ENCODE measurements at places on chromosomes 4 and X. TPM values are rescaled to one million over a fixed set of nuclear protein-coding genes. Genes with fewer than 3 reads are reported as not detected.

GRCh38 chr4:142408003-142408441 is 438.1 kb downstream of the INPP4B start:
- no peak for DNase-seq

GRCh38 chr4:71009086-71009485 is 15.6 kb downstream of the DCK start:
- DNase-seq: no peak

The CCNB3 gene
- 1.4 TPM for polyA plus RNA-seq

The SPATA18 gene
- 1.4 TPM for polyA plus RNA-seq

GRCh38 chr4:82802911-82803310 is 4.3 kb upstream of the SCD5 start:
- DNase-seq: no peak

GRCh38 chr4:22427675-22428074 is 88.2 kb downstream of the ADGRA3 start:
- DNase-seq: no peak

DNA sequence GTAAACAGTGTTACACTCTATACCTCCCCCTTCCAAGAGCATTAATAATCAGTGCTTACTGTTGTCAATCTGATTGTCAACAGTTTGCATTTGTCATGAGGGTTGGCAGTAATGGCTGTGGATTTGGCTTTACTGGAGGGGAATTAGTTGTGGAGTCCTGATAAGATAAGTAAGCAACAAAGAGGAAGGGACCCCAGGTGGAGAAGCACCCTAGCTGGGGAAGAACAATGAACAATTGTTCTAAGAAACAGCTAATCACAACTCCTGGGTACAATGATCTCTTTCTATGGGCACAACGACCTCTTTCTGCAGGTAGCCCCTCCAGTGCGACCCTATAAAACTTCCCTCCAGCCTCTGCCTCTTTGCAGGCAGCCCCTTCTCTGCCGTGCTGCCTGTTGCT is 53.2 kb upstream of the CDKN2AIP start:
- no peak for DNase-seq

DNA sequence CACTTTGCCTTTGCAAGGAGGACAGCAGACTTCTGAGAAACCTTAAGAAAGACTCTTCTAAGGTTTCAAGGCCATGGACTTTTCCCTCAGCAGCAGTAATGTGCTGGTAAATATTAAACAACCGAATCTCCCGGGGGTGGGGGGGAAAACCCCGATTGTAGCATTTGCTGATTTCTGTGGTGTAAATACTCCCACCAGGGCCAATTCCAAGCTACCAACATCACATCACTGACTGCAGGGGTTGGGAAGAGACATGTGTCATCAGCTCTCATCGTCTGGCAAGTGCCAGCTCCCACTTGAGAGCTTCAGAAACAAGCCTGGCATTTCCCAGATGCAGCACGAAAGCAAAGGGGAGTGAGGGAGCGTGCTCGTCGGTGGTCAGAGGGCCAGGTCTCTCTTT is 101.2 kb downstream of the BCOR start:
- no peak for DNase-seq

DNA sequence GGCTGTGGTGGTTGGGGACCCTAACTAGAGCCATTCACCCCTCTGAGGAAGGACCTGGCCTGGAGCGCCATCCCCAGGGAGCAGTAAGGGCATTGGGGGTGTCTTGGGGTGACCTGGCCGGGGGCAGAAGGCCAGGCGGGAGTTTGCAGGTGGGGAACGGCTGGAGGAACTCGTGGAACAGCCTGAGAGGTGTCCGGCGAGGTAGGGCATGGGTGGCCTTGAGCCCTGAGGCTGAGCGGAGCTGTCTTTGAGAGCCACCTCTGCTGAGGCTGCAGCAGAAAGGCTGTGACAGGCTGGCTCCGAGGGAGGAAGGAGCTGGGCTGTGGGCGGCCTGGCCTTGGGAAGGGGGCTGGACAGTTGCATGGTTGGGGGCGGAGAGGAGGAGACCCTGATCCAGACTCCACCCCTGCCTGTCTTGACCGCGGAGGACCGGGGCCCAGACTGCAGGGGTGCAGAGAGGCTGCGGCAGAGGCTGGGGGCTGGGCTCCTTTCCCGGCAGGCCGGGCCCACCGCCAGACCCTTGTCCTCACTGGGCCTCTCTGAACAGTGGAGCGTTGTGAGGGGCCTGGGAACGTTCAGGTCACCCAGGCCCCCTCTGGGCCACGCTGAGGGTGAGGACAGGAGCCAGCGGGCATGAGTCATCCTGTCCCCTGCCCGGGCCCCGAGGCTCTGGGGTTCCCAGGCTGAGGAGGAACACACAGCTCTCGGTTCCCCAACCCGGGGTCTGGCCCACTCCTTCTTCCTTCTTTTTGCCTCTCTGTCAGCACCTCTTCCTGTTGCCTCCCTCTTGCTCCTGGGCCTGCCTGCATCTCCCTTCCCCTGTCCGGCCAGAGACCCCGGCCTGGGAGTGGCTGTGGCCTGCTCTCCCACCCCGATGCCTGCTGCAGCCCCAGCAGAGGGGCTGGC is 8.1 kb downstream of the SH3BP2 start:
- peak; percentile 63 for DNase-seq

- DNase-seq: no peak
Observed at GRCh38 chr4:88527787-88528186, 4.2 kb upstream of the PYURF start.

The UCP1 gene
- 0.18 TPM for polyA plus RNA-seq

The NHSL2 gene
- 8.5 TPM for polyA plus RNA-seq

The FTHL17 gene
- polyA plus RNA-seq: not detected

The MPP1 gene
- polyA plus RNA-seq: 40.1 TPM

The ADAMTS3 gene
- polyA plus RNA-seq: 9.8 TPM

The BEX3 gene
- 591 TPM for polyA plus RNA-seq

- no peak for DNase-seq
Observed at GRCh38 chrX:154548028-154548316, 552 bp downstream of the IKBKG start.

The RASL11B gene
- 47.6 TPM for polyA plus RNA-seq

The CXCR3 gene
- polyA plus RNA-seq: 0.10 TPM

The AMTN gene
- polyA plus RNA-seq: not detected

The GAGE12J gene
- polyA plus RNA-seq: not detected

GRCh38 chr4:111652236-111652635 is 493.0 kb upstream of the FAM241A start:
- no peak for DNase-seq

DNA sequence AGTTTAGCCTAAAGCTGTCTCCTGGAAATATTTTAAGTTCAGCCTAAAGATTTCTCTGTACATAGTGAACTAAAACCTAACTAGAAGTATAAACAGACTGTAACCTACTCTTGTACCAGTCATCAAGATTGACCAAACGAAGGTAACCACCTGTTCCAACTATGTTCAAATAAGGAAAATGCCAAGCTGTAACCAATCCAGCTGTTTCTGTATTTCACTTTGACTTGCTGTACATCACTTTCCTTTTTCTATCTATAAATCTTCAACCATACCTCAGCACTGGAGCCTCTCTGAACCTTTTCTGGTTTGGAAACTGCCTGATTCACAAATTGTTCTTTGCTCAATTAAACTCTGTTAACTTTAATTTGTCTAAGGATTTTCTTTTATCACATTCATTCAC is 3.1 kb upstream of the CYSLTR1 start:
- DNase-seq: no peak

DNA sequence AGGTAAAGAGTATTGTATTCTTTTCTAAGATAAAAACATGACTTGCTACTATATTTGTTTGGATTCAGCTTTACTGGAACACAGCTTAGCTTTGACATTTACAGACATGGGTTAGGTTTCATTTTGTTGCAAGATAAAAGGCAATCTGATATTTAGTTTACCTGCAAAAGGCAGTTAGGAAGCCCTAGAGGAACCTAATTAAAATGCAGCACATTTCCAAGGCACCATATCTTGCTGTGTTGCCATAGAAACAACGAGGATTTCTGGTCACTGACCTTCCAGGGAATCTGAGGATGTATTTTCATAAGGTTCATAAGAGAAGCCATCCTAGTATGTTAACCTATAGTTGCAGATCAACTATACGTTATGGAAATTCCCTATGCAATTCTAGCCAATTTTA is 116.0 kb downstream of the SNCA start:
- no peak for DNase-seq

DNA sequence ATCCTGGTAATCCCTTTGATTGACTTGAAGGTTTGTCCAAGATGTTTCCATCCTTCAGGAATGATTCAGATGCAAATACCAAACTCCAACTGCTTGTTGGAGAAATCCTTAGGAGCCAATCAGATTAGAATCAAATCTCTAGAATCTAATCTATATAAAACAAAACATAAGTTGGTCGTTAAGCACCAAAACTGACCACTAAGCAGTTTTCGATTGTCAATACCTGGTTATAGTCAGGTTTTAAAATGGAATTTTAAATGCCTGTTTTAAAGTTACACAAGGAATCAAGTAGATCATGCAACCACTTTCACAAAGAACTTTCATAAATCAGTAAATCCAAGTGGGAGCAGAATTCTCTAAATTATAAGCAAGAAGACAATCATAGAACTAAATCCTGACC is 236.1 kb downstream of the PARM1 start:
- DNase-seq: no peak

DNA sequence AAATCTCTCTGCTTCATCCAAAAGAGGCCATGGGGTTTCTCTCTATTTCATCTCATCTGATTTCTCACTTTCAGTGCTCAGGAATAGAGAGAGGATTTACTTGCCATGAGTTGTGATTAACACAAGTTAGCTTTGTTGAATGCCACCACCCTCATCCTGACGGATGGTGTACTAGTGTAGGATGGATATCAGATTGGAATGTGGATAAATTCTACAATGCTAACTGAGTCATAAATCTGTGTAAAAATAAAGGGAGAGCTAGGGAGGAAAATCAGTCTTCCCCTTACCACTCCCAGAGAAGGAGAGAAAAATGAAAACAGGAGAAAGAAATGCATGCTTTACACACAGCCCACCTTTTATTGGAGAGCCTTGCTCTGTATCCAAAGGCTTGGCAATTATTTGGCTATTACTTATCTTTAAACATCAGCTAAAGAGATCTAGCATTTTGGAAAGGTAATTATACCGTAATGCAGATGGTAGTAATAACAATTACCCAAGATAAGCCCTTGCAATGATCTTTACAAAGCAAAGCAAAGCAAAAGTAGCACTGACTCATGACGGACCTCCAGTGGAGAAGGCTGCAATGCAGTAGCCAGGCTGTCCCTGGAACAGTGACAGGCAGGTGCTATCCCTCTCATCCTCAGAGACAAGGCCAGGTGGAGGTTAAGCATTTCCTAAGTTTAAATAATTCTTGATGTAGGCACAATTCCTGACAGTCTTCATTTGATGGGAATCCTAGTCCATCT is 306.3 kb upstream of the PPARGC1A start:
- no peak for DNase-seq

- no peak for DNase-seq
Observed at GRCh38 chr4:106062452-106062875, 167.2 kb downstream of the NPNT start.

- no peak for DNase-seq
Observed at GRCh38 chr4:120018786-120019185, 47.9 kb downstream of the MAD2L1 start.

- no peak for DNase-seq
Observed at GRCh38 chr4:137422666-137423065, 109.6 kb downstream of the PCDH18 start.

Data from right renal cortex interstitium (tissue), 3 donors.